ENCODE measurements at places on chromosomes 4 and X. TPM values are rescaled to one million over a fixed set of nuclear protein-coding genes. Genes with fewer than 3 reads are reported as not detected.

DNA sequence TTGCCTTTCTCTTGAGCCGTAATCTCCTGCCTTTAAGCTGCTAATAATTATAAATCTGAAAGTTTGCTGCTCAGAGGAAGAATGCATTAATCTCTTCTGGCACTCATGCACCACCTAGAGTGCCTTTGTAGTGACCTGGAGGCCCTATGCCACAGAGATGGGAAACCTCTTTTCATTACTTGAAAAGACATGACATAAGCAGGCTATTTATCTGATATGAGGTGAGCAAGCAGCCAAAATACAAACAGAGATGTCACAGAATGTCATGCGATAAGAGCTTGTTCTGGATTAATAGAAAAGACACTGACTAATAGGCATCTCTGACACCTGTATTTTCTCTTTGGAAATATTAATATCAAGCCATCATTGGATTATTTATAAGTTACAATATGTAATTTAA, 42.3 kb downstream of the GABRB1 start:
- no peak for DNase-seq

The MGARP gene
- polyA plus RNA-seq, result 24.2 TPM

DNA sequence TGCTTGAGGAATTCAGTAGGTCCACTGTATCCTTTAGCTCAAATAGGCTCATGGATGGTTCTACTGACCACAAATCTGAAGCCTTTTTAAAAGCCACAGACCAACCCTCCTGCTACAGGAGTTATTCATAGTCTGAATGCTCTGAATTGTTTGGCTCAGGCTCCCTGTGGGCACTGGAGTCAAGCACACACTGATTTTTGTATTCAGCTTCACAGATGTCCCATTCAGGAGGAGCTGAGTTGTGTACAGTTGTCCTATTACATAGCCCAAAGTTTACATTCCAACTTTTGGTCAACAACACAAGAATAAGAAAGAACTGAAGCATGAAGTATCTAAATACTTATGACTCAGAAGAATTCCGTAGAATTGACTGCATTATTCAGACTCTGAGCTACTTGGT, 243.9 kb downstream of the UNC5C start:
- DNase-seq, result no peak

DNA sequence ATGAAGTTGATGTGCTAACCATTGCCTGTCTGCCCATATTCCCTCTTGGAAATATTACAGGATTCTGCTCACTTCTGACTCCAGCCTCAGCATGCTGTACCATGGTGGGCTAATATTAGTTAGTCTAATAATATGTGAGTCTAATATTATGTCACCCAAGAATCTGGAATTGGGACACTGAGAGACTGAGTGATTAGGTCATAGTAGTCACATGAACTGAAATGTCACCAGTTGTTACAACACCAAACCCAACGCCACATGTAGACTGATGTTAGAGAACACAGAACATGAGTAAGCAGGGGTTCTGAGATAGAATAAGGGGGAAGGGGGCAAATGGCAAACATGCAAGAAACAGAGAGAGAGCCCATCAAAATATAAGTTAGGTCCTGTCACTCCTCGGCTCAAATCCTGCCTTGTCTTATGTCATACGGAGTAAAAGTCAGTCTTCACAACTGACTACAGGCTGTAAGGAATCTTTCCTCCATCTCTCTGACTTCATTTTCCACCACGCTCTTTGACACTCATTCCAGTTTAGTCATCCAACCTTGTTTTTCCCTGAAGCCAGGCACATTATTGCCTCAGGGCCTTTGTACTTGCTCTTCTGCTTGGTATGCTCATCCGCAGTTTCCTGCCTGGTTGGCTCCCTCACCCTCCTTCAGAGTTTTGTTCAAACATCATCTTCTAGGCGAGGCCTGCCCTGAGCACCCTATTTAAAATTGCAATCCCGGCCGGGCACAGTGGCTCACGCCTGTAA, 9.6 kb upstream of the SLAIN2 start:
- DNase-seq, result peak; percentile 38

GRCh38 chrX:154742613-154743012, 8.3 kb downstream of the GAB3 start:
- no peak for DNase-seq

- DNase-seq, result no peak
These were observed 334.6 kb upstream of the PPARGC1A start for GRCh38 chr4:24224446-24224845.

The BMP3 gene
- polyA plus RNA-seq, result 0.05 TPM

The AADAT gene
- 9.7 TPM for polyA plus RNA-seq

DNA sequence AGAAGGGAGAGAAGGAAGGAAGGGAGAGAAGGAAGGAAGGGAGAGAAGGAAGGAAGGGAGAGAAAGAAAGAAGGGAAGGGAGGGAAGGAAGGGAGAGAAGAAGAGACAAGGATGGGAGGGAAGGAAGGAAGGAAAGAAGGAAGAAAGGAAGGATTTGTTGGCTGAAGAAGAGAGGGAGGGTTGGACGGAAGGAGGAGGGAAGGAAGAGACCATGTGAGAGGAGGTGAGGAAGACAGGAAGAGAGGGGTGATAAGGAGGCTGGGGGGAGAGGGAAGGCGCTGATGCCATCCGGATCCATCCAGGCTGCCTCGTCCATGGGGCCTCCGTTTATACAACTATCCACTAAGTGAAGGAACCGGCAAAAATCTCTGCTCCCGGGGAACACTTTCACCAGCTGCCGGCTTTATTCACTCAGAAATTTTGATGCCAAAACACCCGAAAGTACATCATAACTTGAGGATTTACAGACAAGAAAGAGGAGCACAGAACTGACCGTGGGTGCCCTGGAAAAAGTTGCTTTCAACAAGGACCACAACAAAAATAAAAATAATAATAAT, 14.9 kb downstream of the DHRSX start:
- DNase-seq, result no peak

GRCh38 chr4:38152721-38153386, 192.7 kb downstream of the PTTG2 start:
- no peak for DNase-seq

DNA sequence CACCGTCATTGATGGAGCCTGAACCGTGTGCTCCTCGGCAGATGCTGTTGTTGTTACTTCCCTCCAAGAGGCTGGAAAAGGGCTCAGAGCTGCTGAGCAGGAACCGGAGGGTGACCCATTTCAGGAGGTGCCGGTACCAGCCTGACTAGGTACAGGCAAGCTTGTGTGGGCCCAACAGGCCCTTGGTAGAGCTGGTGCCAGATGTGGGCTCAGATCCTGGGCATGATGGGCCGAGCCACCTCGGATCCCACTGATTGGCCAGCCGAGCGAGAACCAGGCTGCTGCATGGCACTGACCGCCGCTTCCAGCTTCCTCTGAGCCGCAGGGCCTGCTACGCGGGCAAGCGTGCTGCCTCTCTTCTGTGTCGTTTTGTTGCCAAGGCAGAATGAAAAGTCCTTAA, 33.7 kb downstream of the NOP14 start:
- DNase-seq, result no peak

DNA sequence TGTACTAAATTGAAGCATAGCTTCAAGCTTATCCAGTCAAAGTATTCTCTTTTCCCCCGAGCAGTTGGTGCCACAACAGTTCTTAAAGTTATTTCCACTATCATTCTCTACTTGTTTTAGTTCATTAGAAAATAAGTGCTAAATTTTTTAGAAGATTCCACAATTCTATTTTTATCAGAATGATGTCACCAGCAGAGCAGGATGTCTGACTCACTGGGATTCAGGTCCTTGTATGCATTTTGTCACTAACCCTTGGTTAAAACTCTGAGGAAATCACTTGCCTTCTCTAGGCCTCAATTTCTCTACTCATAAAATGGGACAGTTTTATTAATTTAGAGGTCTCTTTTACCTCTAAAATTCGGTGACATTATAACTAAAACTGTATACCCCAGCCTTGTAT, 3.4 kb downstream of the DDX53 start:
- peak; percentile 9 for DNase-seq

GRCh38 chr4:125243789-125244397, 70.9 kb upstream of the FAT4 start:
- no peak for DNase-seq

GRCh38 chr4:87916626-87917025, 58.9 kb upstream of the SPP1 start:
- DNase-seq, result no peak

DNA sequence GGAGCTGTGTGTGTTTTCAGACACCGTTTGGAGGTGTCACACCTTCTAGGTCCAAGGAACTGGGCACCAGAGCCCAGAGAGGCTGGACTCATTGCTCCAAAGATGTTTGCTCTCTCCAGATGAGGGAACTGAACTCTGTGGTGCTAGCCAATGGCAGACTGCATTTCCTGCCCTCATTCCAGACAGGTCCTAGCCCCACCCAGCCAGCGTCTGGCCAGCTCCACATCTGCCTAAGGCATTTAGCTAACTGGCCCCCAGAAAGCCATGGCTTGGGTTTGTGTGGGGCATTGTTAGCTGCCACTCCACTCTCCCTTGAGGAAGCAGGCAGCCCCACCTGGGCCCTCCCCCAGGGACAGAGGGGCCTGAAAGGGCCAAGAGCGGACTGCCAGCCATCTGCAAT, 11.4 kb downstream of the FGD1 start:
- DNase-seq, result no peak

- DNase-seq, result no peak
These were observed 281.9 kb downstream of the PTTG2 start for GRCh38 chr4:38242101-38242500.

GRCh38 chrX:39401483-39402110, 600.3 kb downstream of the MID1IP1 start:
- no peak for DNase-seq

DNA sequence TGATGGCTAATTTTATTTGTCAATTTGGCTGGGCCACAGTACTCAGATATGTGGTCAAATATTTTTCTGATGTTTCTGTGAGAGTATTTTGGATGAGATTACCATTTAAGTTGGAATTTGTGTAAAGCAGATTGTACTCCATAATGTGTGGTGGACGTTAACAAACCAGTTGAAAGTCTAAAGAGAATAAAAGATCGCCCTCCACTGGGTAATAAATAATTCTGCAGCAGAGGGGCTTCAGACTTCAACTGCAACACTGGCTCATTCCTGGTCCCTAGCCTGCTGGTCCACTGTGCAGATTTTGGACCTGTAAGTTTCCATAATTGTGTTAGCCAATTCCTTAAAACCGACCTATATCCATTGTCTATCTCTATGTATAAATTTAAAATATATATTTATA, 540.3 kb downstream of the PCDH18 start:
- DNase-seq, result no peak

GRCh38 chrX:40062525-40063155, 35.1 kb downstream of the BCOR start:
- no peak for DNase-seq

GRCh38 chr4:1111259-1111809, 2.0 kb downstream of the RNF212 start:
- DNase-seq, result no peak

The KIF4A gene
- polyA plus RNA-seq, result 10.8 TPM

- peak; percentile 28 for DNase-seq
These were observed 15.1 kb downstream of the SLC2A9 start for GRCh38 chr4:10006231-10006600.

The WDR19 gene
- 30.2 TPM for polyA plus RNA-seq

GRCh38 chr4:84258905-84259830, 239.9 kb downstream of the NKX6-1 start:
- no peak for DNase-seq

GRCh38 chrX:134807039-134807729, 148.9 kb upstream of the PLAC1 start:
- peak; percentile 48 for DNase-seq

GRCh38 chr4:147103403-147103946, 157.8 kb upstream of the TTC29 start:
- peak; percentile 97 for DNase-seq

The MSX1 gene
- polyA plus RNA-seq, result 6.9 TPM

The IL2 gene
- not detected for polyA plus RNA-seq

The PFKFB1 gene
- polyA plus RNA-seq, result 0.15 TPM

The FGG gene
- not detected for polyA plus RNA-seq

GRCh38 chr4:66216252-66216651, 546.0 kb upstream of the EPHA5 start:
- no peak for DNase-seq

GRCh38 chr4:177225605-177226004, 84.1 kb upstream of the NEIL3 start:
- no peak for DNase-seq

- no peak for DNase-seq
These were observed 124.0 kb upstream of the PJA1 start for GRCh38 chrX:69289046-69289792.

DNA sequence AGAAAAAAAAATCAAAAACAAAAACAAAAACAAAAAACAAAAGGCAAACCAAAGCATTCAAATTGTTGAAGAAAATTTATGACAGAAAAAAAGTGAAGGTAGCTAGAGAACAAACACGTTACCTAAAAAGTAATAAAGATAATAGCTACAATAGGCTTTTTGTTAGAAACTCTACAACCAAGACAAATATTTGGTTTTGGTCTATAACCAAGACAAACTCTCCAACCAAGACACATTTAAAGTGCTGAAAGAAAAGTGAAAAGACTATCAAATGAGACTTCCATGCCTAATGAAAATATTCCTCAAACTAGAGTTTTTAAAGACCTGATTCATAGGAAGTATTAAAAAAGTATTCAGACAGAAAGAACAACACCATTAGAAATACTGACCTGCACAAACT, 391.9 kb upstream of the NDST4 start:
- no peak for DNase-seq

The CBR4 gene
- polyA plus RNA-seq, result 3.1 TPM

GRCh38 chrX:48558271-48558670, 16.0 kb upstream of the RBM3 start:
- peak; percentile 39 for DNase-seq

The NPNT gene
- polyA plus RNA-seq, result not detected

GRCh38 chrX:103002576-103002975, 61.4 kb downstream of the BEX1 start:
- DNase-seq, result no peak

GRCh38 chr4:85907001-85907400, 432.1 kb downstream of the ARHGAP24 start:
- DNase-seq, result no peak

The FATE1 gene
- not detected for polyA plus RNA-seq

DNA sequence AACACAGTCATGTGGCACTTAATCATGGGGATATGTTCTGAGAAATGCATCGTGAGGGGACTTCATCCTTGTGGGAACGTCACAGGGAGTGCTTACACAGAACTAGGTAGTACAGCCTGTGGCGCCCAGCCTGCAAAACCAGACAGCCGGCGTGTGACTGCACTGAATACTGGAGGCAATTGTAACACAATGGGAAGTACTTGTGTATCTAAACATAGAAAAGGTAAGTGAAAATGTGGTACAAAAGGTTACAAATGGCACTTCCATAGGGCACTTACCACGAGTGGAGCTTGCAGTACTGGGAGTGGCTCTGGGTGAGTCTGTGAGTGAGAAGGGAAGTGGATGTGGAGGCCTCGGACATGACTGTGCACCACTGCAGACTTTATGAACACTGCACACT, 5.2 kb downstream of the TLR3 start:
- no peak for DNase-seq

The NDP gene
- polyA plus RNA-seq, result not detected

GRCh38 chr4:37951461-37952352, 8.5 kb upstream of the PTTG2 start:
- no peak for DNase-seq

The MAGEA3 gene
- 0.06 TPM for polyA plus RNA-seq

The PARM1 gene
- 0.02 TPM for polyA plus RNA-seq
